ENCODE measurements at places on chromosomes 13 and 19. TPM values are rescaled to one million over a fixed set of nuclear protein-coding genes. Genes with fewer than 3 reads are reported as not detected.

Gene TUBA3C
- total RNA-seq: not detected

Gene FSD1
- 0.68 TPM for total RNA-seq

DNA sequence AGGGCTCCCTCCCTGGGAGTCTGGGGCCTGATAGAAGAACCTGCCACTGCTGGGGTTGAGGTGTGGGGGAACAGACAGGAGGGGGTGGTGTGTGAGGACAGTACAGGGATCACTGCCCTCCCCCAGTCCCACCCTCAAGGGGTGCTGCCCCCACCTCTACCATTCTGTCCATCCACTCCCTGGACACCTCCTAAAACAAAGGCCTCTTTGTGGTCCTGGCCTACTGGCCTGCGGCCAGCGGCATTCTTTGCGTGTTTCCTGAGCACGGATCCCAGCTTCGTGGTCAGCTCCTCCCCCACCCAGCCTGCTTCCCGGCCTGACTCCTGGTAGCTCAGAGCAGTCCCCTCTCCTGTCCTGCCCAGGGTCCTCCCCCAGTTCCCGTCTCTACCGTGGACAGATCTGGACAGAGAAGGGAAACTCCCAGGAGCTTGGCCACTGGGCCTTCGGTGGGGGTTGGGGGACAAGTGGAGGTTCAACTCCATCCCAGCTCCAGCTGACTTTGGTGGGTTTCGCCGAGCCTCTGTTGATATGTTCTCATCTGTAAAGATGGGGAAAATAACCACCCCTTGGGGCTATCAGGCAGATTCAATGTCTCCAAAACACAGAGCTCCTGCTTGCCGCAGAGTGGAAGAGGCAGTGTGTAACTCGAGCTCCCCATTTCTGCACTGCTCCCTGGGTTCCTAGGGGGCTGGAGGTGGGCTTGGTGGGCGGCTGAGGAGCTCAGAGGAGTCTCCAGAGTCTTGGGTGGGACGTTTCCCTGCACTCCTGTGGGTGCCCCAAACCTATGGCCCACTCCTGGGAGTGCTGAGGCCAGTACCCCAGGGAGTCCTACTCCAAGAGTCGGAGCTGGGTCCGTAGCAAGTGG is 48.7 kb downstream of the LYL1 start:
- H3K4me1 ChIP-seq: peaks cover 85% of the 10 kb centered on the region
- no peaks in the 10 kb centered on the region for H3K36me3 ChIP-seq
- H3K27me3 ChIP-seq: no peaks in the 10 kb centered on the region
- H3K27ac ChIP-seq: peak overlapping the region; percentile 94
- no peak overlapping the region for H3K4me3 ChIP-seq

DNA sequence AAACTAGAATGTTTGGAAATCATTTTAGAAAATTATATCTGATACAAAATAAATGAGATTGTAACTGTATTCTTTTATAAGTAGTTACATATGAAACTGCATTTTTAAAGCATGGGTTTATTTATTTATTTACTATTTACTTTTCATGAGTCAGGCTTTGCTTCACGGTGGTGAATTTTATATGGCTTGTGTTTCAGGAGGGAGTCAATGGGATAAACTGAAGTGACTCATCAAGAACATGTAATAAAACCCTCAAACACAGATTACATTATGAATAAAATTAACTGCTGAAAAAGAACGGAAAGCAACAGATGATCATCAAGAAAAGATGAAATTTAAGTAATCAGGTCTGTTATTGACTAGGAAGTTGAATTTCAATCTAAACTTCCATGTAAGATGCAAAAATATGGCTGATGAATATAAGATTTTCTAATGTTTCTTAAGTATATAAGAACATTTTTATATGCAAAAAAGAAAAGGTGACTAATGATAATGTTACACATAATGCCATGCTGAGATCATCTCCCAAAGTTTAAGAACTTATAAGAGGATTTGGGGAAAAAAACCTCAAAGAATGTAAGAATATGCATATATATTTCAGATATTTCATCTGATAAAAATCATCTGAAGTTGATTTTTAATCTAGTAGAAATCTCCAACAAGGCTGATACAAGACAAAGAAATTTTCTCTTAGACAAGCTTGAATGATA is 383.6 kb downstream of the SLITRK1 start:
- no peak for DNase-seq
- H3K27me3 ChIP-seq: no peaks in the 10 kb centered on the region
- H3K27ac ChIP-seq: no peak overlapping the region
- H3K36me3 ChIP-seq: no peaks in the 10 kb centered on the region
- no peak overlapping the region for H3K4me3 ChIP-seq

GRCh38 chr19:16303755-16304154 is 20.9 kb upstream of the KLF2 start:
- H3K27ac ChIP-seq: no peak overlapping the region
- H3K4me3 ChIP-seq: no peak overlapping the region
- H3K36me3 ChIP-seq: no peaks in the 10 kb centered on the region
- H3K4me1 ChIP-seq: no peaks in the 10 kb centered on the region

Gene CPB2
- total RNA-seq: not detected

- no peaks in the 10 kb centered on the region for H3K4me1 ChIP-seq
- no peaks in the 10 kb centered on the region for H3K27me3 ChIP-seq
- H3K36me3 ChIP-seq: no peaks in the 10 kb centered on the region
- H3K4me3 ChIP-seq: no peak overlapping the region
These were observed 111.0 kb downstream of the B3GLCT start for GRCh38 chr13:31310786-31311185.

GRCh38 chr13:80894917-80895316 is 554.0 kb upstream of the SPRY2 start:
- no peaks in the 10 kb centered on the region for H3K27me3 ChIP-seq
- no peak overlapping the region for H3K4me3 ChIP-seq
- no peaks in the 10 kb centered on the region for H3K4me1 ChIP-seq
- DNase-seq: no peak
- no peaks in the 10 kb centered on the region for H3K36me3 ChIP-seq

Gene NCR1
- total RNA-seq: not detected

DNA sequence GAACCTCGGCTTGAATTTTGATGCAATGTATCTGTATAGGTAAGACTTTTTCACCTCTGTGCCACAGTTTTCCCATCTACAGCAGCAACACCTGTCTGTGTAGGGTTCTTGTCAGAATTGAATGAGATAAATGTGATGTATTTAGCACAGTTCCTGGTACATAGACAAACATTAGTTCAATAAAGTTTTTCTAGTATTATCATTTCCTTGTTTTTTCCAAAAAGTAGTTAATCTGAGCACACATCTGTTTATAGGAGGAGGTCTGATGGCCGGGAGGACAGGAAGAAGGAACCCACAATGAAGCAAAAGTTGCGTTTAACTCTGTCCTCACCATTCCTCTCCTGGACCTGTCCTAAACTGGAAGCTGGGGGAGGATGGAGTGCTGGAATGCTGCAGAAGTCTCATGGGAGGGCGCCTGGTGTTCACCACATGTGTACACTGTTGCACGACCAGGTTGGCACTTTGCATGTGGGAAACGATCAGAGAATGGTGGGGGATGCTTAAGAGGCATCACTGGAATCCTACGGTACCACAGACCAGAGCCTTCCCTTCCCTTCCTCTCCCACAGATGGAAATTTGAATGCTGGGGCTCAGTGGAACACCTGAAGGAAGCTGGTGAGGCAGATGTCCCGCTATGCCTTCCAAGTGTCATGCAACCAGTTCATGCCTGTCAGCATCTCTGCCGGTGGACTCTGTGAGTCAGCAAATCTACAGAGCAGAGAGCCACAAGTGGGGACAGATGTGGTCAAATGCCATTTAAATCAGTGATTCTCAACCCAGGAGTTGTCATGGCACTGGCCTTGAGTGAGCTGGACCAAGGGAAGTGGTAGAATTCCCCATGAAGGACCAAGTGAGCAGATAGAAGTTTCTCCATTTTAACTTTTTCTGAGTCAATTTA is 315.6 kb downstream of the DLEU7 start:
- H3K36me3 ChIP-seq: no peaks in the 10 kb centered on the region
- no peak overlapping the region for H3K4me3 ChIP-seq
- H3K27me3 ChIP-seq: no peaks in the 10 kb centered on the region
- no peak overlapping the region for H3K27ac ChIP-seq

Gene CILP2
- not detected for total RNA-seq

GRCh38 chr13:41148419-41149283 is 16.0 kb upstream of the KBTBD6 start:
- H3K4me1 ChIP-seq: no peaks in the 10 kb centered on the region
- no peaks in the 10 kb centered on the region for H3K36me3 ChIP-seq
- H3K4me3 ChIP-seq: no peak overlapping the region
- no peaks in the 10 kb centered on the region for H3K27me3 ChIP-seq
- no peak overlapping the region for H3K27ac ChIP-seq
